GM23338 (cell line): ENCODE measurements at places on chromosomes 12 and 14. TPM values are rescaled to one million over a fixed set of nuclear protein-coding genes. Genes with fewer than 3 reads are reported as not detected.

LUM gene
- total RNA-seq = not detected in 2 replicates

ZNF891 gene
- 5.4 and 5.5 TPM in 2 replicates for total RNA-seq

DNA sequence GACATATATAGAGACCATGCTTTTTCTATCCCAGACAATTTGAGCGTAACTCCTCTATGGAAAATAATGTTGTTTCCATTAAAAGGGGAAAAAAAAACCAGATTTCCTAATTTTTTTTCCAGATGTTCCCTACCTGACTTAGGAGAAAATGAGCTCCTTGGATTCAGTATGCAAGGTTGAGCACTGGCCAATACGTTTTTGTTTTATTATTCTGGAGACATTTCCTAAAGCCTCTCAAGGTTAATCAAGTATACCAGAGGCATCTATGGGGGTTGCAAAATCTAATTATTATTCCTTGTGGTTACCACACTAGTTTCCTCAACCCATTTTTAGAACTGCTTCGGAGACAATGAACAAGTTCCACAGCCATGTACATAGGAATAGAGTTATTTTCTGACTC is 291.3 kb downstream of the SLC16A7 start:
- no peak for DNase-seq

PDE3A gene
- total RNA-seq = 9.1 and 9.2 TPM in 2 replicates

- DNase-seq = peak; percentile 95
These were observed 44.8 kb downstream of the FOXN4 start for GRCh38 chr12:109264095-109264942.

DNA sequence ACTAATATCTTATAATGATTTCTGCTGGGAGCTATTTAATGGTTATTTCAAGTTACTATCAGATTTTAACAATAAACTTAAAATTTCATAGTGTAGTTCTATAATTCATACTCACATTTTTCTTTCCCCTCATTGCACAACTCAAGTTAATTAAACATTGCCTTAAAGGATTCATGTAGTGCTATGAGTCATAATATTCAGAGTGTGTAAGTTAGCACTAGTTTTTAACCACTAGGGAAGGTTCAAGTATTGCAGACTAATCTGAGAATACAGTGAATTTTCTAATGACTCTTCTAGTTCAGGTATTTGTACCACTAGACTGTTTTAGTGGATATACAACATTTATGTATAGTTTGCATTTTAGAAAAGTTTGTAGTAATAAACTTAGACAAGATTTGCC is 49.9 kb downstream of the FOXA1 start:
- no peak for DNase-seq

- no peak for DNase-seq
These were observed 78.0 kb downstream of the TTC6 start for GRCh38 chr14:37673439-37673838.

DNA sequence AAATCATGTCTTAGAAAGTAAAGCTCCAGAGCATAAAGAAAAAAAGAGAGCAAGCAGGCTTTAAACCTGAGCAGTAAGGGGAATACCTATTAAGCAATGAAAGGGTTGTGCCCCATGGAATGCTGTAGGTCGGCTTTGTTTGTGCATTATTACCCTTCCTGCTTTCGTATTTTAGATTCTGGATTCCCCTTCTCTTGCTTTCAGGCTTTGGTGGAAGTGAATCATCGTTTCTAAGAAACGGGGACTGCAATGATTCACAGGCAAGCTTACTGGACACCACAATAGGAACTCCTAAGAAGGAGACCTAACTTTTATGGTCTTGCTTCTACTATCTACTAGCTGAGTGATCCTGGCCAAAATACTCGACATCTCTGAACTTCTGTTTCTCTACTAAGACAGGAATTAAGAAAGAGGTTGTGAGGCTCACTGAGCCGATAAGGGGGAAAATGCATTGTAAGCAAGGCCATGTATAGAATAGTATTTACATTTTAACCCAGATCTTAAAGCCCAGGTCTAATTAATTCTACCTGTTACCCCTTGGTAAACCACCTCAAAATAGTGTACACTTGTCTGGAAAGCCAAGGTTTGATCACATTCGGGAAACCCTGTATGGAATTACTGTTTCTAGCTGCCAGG is 1.2 kb upstream of the BMAL2 start:
- DNase-seq = no peak

C12orf50 gene
- 0.03 TPM in 1 of 2 replicates, not detected in the other for total RNA-seq

SIX6 gene
- total RNA-seq = not detected in 2 replicates

- no peak for DNase-seq
These were observed 11.4 kb upstream of the NOPCHAP1 start for GRCh38 chr12:104974626-104975290.

DNA sequence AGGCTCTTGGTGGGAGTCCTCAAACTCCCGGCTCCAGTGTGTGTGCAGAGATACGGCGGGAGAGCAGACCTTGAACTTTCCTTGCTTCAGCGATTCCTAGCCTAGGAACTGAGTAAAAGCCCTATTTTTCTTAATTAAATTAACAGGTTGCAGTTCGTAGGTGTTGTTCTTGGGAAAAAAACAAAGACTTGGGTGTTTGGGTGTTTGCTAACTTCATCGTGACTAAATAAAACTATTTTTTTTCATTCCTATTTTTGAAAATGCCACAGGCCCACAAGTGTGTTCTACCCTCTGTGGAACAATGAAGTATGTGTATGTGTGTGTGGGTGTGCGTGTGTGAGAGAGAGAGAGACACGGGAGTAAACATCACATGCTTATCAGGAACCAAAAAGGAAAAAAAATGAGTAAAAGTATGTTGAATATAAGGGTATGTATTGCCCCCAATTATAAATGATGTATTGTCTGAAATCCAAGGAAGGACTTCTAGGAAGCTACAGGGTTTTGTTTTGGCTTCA is 651 bp downstream of the TMEM117 start:
- no peak for DNase-seq

- DNase-seq = peak; percentile 48
These were observed 69.4 kb upstream of the RHOJ start for GRCh38 chr14:63134801-63135200.

GRCh38 chr12:93785249-93786010 is 108.3 kb downstream of the CRADD start:
- DNase-seq = peak; percentile 54

IL22 gene
- total RNA-seq = not detected in 2 replicates

DNA sequence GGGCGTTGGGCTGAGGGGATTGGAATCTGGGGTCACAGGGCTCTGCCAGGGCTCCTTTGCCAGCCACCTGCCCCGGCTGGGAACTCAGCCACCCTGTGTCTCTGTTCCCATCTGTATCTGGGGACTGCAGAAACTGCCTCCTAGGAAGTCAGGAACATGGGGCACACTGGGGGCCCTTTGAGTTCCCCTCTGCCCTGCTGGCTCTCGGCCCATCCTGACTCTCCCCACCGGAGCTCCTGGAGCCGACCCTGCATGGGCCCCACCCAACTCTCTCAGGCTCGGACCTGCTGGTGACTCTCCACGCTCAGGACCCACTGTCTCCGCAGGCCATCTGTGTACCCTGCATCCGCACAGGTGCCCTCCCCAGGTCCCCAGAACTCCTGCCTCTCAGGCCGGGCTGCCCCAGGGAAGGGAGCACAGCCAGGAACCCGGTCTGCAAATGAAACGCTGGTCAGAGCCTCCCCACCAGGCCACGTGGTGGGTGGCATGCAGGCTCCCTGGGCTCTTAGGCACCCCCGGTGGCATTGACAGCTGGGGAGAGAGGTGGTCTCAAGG is 82.8 kb downstream of the KIF26A start:
- no peak for DNase-seq
